Aorta (tissue), 5 donors: ENCODE measurements at places on chromosomes 16 and 17. TPM values are rescaled to one million over a fixed set of nuclear protein-coding genes. Genes with fewer than 3 reads are reported as not detected.

Gene TMEM88
- total RNA-seq, result 28.6 TPM

GRCh38 chr17:10169290-10169689, 29.1 kb downstream of the GAS7 start:
- DNase-seq, result peak; percentile 1

Gene DVL2
- total RNA-seq, result 25.2 TPM

DNA sequence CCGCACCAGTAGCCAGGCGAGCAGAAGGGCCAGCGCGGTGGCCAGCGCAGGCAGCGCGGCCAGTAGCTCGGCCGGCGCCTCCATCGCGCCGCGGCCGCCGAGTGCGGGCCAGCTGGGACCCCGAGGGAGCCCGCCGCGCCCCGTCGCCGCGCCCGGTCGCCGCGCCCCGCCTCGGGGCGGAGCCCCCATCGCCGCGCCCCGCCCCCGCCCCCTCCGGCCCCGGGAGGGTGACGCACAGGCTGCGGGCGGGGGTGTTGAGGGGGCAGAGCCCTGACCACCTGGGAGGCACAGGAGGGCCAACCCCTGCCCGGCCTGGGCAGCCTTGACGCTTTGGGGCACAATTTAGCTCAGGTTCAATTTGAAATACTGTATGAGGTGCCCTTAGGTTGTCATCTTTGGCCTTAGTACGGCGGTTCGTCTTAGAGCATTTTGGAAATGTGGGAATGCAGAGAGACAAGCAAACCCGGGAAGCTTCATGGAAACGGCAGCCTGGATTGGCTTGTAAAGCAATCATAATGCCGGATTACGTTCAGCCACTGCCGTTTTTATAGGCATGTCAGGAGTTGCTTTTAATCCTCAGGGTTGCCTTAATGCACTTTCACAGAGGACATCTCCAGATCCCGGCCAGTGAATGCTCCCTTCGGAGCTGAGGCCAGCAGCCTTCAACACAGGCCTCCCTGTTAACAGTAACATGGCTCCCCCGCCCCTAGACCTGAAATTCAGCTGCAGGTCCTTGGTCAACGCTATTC, at the start of gene MXRA7:
MXRA7 (minus strand) TSS at position 103 of the 749 bp plus-strand sequence; CDS start at position 84, 19 bp downstream.
- peak; percentile 94 for DNase-seq

Gene SLC25A10
- 2.1 TPM for total RNA-seq

DNA sequence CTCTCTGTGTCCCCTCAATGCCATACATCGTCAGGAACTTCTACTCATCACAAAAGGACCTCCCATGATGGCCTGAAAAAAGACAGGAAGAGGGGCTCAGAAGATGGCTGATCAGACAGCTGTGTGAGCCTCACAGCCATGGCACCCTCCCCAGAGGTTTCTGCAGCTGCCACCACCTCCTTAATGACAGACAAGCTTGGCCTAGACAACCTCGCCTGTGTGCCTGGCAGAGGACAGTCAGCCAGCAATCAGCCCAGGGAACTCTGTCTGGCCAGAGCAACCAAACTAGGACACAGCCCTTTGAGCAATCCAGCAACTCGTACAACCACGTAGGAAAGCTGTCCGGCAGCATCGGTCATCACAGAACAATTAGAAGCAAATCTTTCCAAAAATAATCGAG, 54.2 kb upstream of the MED9 start:
- DNase-seq, result no peak

Gene ANKS4B
- total RNA-seq, result not detected

DNA sequence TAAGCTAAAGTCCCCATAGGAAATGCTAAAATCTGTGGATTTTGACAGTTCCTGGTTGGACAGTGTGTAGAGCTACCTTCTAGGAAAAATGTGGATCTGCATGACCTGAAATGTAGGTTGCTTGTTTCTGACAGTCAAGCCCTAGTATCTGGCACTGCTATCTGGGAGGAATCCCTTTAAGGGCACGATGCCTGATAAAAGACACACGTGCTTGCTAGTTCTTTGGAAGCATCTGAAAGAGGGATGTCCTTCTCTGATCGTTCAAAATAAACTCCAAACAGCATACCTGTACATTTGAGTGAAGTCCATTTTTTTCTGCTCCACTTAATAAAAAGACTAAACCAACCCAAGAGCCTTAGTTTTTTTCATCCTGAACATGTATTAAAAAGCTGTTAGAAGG, 101.3 kb downstream of the CDK5R1 start:
- DNase-seq, result no peak

Gene SALL1
- not detected for total RNA-seq

- no peak for DNase-seq
These were observed 95.9 kb upstream of the CIBAR2 start for GRCh38 chr16:85208181-85208580.

DNA sequence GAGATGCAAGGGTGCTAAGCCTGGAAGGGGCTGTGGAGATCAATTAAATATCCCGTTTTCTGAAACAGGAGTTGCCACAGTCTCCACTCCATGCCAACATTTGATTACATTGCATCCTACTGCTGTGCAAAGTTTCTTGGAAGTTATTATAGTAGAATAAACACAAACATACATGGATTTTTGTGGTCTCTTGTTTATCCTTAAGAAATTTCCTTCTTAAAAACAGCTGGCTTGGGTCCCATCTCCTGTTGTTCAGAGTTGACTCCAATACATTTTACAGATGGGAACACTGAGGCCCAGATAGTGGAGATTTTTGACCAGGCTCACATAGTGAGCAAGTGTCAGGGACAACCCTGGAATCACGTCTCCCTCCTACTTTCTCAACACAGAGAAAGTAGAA, 124.0 kb upstream of the ADAMTS18 start:
- no peak for DNase-seq

DNA sequence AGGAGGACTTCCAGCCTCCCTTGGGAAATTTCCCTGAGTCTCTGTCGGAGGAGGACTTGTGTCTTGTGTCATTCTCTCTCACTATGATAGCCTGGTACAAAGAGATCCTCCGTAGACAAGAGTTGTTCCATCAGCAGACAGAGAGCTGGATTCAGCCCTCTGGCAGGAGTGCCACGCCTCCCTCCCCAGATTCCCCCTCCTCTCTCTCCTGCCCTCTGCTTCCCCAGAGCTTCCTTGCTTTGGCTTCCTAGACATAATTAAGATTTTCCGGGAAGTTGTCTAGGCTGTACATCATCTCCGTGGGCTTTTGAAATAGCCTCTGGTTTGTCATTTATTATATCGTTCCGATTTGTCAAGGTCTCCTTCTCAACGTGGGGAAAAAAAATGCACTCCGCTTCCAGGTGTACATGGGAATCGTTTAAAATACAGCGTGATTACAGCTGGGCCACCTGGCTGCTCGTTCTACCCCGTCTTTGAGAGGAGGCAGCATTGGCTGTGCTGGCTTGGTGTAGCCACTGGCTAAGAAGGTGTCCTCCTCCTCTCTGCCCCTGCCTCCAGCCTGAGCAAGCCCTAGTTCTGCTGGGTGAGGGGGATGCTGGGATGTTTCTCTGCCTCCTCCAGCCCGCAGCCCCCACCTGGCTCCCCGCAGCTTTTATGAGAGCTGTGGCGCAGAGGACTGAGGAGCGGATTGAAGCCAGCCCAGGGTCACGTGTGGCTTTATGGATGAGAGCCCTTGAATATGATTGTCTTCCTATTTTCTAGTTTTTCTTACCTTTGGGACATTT, 282.5 kb downstream of the SNX29 start:
- DNase-seq, result no peak
